ENCODE measurements at places on chromosomes 4 and X.
A peak's percentile ranks its signal among the peaks of the same experiment; 100 is the strongest.

DNA sequence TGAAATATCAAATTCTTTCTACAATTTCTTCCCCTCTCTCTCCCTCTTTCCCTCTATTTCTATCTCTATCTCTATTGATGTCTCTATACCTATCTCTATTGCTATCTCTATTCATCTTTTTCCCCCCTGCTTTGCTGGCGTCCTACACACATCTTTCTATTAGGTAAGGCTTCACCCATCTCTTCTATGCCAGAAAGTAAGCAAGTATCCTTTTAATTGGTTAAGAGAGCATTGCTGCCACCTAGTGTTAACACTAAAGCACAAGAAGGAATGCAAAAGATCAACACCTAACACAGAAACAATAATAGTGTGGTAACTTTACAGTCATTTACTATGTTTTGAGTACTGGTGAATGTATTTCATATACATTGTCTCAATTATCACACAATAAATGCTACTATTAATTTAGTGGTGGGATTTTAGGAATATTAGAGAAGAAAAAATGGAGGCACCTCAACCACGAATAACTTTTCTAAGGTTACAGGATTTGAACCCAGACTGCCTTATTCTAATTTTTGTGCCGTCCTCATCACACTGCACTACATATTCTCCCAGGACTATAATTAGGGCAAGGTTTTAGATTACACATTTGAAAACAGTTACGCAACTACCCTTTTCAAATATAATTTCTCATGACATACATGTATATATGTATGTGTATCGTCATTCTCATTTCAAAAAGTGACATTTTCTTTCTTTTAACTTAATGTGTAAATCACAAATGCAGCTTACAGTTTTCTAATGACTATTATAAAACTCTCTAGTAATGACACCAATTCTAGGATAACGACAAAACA is 3.7 kb upstream of the C4orf36 start:
- peak; percentile 72 for DNase-seq

GRCh38 chr4:1809754-1810502 is 16.8 kb downstream of the FGFR3 start:
- DNase-seq = peak; percentile 69

GRCh38 chrX:19566359-19567222 is 51.3 kb upstream of the MAP3K15 start:
- DNase-seq = no peak

GRCh38 chr4:1505511-1506460 is 99.5 kb upstream of the NKX1-1 start:
- DNase-seq = no peak

GRCh38 chrX:31436424-31436823 is 364.6 kb upstream of the FTHL17 start:
- DNase-seq = no peak

DNA sequence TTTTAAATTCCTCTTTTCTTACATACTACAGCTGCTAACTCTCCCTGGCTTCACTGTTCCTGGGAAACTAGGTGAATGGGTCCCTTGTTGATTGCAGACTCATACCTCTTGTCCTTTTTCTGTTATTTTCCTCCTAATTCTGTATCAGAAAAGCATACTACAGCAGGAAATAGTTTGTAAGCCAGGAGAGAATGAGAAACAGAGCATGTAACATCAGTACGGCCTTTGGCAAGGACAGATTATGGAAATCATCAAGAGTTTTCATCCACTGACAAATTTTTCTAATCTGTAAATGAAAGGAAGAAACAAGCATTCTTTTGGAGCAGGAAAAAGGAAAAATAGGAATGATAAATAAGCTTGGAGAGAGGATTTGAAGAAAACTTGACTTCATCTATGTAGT is 239.2 kb downstream of the ANTXR2 start:
- no peak for DNase-seq

DNA sequence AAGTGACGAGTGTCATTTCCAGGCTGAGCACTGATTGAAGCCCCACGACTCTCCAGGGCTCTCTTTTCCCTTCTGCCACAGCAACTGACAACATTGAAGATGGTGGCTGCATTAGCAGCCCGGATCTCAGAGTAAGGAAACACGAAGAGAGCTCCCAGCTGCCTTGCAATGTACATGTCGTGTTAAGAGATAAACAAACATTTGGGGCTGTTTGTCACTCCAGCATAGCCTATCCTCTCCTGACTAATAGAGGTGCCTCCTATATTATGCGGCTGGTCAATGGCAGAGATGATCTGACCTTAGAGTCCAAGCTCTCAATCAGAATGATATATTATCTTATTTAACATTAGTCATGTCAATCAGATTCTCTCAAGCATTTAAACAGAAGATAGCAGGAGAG is 38.6 kb downstream of the ATXN3L start:
- no peak for DNase-seq

DNA sequence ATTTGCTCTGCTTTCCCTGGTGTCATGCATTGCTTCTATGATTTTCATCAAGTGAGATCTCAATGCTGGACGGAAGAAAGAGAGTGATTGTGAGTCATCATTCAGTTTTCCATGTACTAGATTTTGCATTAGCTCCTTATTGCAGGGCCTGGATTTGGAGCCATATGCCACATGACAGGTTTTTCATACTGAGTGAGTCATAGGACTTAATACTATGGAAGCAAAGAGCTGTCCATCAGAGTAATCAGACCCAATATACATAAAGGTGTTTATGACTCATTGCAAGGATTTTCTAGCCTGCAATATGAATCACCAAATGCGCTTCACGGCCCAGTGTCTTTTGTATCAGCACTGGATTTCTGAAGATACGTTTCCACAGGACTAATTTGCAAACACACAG is 11.2 kb upstream of the TFDP3 start:
- no peak for DNase-seq

GRCh38 chrX:102712981-102713625 is 855 bp downstream of the GPRASP2 start:
- peak; percentile 63 for DNase-seq

GRCh38 chrX:25198253-25198652 is 182.5 kb upstream of the ARX start:
- no peak for DNase-seq

DNA sequence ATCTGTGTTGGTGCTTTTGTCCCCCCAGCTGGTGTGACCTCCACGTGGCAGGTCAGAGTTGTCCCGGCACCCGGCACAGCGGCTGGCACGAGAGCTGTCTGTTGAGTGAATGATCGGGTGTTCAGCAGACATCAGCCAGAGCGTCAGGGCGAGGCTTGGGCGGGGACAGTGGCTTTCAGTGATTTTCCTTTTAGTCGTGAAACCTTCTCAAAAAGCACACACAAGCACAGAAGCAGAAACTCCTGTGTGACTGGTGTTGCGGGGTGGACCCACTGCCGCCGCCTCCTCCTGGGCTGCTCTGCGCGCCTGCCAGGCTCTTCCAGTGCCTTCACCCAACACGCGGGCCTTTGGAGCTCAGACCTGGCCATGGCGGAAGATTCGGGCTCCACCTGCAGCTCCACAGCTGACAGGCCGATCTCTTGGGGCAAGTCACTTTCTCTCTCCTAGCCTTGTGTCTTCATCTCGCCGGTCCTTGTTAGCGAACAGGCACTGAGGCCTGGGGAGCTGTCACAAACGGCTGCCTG is 51.4 kb upstream of the HGFAC start:
- no peak for DNase-seq

- DNase-seq = no peak
These were observed 131.8 kb downstream of the OR13H1 start for GRCh38 chrX:131675596-131676194.

DNA sequence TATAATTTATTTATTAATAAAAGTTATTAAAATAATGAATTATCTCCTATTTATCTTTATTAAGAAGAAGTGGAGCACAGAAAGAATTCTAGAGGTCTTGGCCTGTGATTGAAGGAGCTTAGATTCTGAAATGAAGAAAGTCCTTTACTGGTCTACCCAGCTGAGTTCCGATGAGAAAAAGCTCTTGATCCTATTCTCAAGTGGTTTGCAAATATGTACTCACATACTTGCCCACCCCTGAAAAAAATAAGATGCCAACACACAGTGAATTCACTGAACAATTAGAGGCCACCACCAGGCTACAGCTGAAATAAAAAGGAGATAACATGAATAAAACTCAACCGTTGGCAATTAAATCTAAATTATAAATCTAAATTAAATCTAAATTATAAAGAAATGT is 253.4 kb downstream of the MAPK10 start:
- no peak for DNase-seq

- no peak for DNase-seq
These were observed 165.0 kb upstream of the GEMIN8 start for GRCh38 chrX:14194711-14195110.

DNA sequence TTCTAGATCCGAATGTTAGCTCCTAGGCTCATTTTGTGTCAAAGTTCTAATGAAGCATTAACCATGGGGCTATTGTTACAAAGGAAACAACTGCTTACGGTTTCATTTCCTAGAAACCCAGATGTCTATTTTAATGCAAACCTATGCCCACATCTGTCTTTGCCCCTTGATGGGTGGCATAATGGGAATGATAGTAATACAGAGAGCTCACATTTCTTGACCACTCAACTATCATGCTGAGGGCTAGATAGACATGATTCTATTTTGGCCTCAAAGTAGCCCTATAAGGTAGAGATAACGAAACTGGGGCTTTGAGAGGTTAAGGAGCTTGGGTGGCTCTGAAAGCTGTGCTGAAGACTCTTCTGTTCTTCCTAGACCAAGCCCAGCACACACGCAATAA is 1.9 kb downstream of the TLR7 start:
- DNase-seq = no peak

All from putamen (tissue), 1 donor.